ENCODE measurements at places on chromosomes 3 and 15. TPM values are rescaled to one million over a fixed set of nuclear protein-coding genes. Genes with fewer than 3 reads are reported as not detected.

POLQ gene
- 7.0 TPM for total RNA-seq

C2CD4B gene
- total RNA-seq, result 0.26 TPM

ZNF774 gene
- 2.8 TPM for total RNA-seq

TRIM69 gene
- total RNA-seq, result 21.5 TPM

SPSB4 gene
- not detected for total RNA-seq

MESP1 gene
- total RNA-seq, result 0.37 TPM

ANKRD63 gene
- not detected for total RNA-seq

TMIE gene
- 0.06 TPM for total RNA-seq

SPATA12 gene
- under 0.01 TPM for total RNA-seq

ADGRG7 gene
- total RNA-seq, result 52.7 TPM

PRRT3 gene
- 2.5 TPM for total RNA-seq

ROPN1B gene
- not detected for total RNA-seq

FRMD5 gene
- 14.2 TPM for total RNA-seq

KCNAB1 gene
- 1.9 TPM for total RNA-seq

TEX55 gene
- not detected for total RNA-seq

Measured in aortic smooth muscle cell (primary cell).